Skeletal muscle cell (primary cell): ENCODE measurements at places on chromosomes 1 and 21.

DNA sequence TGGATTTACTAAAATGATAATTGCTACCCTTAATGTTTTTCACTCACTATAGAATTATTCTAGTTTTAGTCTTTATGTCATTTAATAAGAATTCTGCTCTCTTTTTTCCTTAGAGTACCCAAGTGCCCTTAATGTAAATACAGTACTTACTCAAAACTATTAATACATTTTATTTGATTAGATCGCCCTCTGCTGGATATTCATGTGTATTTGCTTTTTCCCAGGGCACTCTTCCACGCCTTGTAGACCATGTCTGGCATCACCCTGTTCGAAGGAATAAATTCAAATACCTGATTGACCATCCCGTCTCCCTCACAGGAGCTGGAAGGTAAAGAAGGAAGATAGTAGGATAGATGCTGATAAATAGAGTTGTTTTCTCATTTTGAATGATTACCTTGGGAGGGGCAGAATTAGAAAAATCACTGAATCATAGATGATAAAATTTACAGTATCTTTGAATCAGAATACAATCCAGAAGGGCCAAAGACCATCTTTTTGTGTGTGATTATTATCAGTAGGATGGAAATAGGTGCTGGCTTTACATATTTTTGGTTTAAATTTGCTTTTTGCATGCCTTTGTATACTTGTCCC is 4.1 kb downstream of the AXDND1 start:
- DNase-seq = peak; percentile 23

- no peak for DNase-seq
Measured at GRCh38 chr1:43382027-43382779, 7.4 kb downstream of the MED8 start.

DNA sequence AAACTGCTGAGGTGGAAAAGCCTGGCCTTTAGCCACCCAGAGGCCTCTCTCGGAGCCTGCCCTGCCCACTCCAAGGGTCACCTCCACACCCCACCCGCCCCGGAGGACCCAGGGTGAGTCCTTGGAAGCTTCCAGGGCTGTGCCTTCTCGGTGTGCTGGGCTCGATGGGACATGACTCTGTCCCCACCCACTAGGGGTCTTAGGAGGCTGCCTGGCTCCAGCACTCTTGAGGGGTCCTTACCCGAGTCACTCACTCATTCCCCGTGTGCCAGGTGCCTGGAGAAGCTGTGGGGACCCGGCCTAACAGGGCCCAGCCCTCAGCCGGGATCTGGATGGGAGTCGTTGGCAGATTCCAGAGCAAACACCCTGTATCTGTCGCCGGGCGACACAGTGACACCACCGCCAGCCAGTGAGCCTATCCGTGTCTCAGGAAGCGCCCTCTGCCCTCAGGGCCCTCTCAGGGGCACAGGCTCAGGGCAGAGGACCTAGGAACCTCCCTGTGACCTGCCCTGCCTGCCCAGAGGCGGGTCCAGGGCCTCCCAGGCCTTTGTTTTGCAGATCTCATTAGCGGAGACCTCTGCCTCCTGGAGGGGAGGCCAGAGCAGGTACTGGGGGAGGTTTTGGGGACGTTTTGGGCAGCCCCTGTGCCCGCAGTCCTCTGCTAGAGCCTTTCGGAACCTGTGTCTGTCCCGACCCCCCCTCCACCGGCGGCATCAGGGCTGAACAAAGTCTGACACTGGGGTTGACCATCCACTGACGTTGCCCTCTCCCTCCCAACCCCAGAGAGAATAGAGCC is 3.1 kb upstream of the PRKCZ start:
- no peak for DNase-seq

- DNase-seq = no peak
Measured at GRCh38 chr1:844472-845026, 79.2 kb upstream of the SAMD11 start.

DNA sequence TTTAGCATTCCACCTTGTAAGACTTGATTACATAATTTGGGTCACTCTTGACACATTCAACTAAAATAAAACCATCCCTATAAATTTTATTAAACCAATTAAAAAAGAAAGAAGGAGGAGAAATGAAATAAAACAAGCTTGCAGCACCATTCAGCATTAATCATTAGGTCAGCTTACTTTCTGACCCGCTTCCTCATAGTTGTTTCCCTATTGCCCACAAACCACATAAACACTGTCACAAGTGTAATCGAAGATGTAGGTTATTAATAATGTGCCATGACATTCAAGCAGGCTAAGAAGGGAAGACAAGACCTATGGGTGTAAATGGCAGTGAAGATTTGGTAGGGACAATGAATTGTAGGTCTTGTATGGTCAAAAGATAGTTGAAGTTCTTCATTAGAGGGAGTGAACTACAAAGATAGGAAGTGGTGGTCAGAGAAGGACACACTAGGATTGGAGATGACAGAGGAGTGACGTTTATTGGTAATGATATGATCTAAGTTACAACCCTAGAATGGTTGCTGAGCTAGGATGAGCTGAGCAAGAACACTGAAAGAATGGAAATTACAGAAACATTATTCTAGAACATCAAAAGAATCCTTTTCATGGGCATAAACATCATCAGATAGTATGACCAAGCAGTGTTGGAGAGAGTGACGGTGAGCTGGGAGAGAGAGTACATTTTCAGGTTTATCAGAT is 231.5 kb downstream of the KCNT2 start:
- DNase-seq = no peak

DNA sequence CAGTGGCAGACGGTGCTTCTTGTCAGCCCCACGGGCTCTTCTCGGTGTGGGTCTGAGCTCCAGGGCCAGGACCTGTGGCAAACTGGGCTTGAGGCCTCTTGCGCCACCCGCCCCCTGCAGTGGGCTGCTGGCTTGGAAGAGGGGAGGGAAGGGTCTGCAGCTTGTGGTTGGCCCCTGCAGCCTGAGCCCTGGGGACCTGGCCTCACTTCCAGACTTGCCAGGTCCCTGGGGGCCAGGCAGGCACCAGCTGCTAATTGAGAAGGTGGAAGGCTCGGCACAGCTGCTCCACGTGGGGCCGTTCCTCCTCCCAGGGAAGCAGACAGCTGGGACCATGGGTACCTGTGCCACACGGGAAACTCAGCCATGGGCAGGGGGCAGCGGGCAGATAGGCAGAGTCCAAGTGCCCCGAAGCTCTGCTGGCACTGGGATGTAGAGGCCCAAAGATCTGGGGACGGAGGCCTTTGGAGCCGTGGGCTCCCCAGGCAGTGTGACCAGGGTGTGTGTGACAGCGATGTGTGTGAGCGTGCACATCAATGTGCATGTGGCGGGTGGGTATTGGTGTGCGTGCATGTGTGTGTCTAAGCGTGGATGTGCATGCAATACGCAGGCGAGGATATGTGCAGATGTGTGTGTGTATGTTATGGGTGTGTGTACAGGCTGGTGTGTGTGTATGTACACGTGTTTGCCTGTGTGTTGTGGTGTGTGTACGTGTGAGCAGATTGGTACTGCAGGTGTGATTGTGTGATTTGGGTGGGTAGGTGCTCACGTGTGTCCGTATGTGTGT is 39.3 kb downstream of the TP73 start:
- DNase-seq = no peak

DNA sequence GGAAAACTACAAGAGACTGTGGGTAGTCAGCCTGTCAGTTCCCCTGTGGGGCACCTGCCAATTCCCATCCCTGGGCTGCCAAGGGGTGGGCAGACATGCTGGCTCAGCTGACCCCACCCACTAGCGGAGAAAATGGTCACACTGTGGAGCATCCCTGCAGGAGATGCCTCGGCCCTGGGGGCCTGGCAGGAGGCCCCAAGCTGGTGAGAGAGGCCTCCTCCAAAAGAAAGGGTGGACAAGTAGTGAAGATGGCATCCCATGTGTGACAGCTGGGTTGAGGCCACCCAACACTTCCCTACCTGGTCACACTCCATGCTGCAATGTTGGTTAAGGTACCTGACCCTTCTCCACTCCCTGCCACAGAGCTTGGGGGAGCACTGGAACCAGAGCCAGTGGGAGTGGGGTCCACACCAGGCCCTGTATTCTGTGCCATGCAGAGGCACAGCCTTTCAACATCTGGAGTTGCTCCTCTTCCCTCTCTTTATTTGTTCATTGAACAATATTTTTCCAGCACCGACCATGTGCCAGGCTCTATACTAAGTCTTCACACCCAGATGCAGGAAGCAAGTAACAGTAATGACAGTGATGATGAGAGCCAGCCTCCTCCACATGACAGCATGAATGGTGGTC is 59.5 kb downstream of the KLHDC7A start:
- DNase-seq = no peak

DNA sequence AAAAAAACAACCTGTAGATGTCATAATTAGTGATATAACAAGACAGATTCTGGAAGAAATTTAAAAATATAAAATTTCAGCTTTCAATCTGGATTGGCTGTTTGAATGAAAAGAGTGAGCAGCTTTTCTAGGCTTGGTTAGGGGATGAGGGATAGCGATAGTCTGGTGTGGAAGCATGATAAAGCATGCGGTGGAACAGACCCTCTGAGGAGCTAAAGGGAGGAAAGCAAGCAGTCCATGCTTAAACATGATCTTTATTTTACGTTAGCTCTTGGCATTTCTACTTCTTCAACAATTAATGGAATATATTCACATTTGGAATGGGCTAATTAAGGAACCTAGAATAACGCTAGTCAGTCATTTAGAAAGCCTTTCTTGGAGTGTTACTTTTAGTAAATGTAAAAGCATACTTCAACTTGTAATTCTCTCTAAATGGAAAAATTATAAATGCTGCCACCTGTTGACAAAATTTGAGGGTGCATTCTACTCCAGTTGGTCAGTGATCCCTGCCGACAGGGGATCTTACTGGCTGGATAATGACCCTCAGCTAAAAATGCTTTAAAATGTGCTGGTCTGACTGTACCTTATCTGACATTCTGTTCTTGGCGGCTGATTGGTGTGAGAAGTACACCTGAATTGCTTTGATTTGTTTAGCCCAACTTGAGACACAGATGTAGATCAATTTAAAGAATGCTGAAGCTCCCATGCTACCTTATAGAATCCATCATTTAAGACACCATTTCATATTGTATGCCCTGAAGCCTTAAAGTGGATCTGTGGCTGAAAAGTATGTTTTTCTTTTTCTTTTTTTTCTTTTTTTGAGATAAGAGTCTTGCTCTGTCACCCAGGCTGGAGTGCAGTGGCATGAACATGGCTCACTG is 61.2 kb downstream of the AK4 start:
- no peak for DNase-seq

- DNase-seq = no peak
Measured at GRCh38 chr21:25850126-25850842, 115.5 kb downstream of the GABPA start.

- DNase-seq = no peak
Measured at GRCh38 chr1:234325878-234326496, 47.3 kb upstream of the COA6 start.

GRCh38 chr1:30693822-30694221 is 29.6 kb downstream of the MATN1 start:
- no peak for DNase-seq

GRCh38 chr1:30696831-30697230 is 26.6 kb downstream of the MATN1 start:
- no peak for DNase-seq

GRCh38 chr1:38929476-38929875 is 12.2 kb downstream of the RHBDL2 start:
- DNase-seq = no peak

DNA sequence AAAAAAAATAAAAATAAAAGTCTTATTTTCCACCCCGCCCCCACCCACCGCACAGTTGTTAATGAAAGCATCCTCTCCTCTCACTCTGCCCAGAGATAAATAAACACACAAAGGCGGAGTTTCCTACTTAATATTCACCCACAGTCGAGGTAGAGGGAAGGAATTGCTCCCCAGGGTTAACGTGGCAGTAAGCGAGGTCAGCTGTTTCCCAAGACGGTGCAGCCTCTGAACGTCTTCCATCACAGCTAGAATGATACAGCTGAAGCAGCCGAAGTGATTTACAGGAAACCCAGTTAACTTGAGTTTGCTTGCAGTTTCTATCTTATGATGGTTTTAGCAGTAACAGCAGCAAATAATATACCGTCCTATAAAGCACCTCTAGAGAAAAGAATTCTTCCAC is 283.9 kb downstream of the PBX1 start:
- no peak for DNase-seq
